Suppressor macrophage treated with lipopolysaccharide for 1 hour (primary cell): ENCODE measurements at places on chromosomes 4 and X.

DNA sequence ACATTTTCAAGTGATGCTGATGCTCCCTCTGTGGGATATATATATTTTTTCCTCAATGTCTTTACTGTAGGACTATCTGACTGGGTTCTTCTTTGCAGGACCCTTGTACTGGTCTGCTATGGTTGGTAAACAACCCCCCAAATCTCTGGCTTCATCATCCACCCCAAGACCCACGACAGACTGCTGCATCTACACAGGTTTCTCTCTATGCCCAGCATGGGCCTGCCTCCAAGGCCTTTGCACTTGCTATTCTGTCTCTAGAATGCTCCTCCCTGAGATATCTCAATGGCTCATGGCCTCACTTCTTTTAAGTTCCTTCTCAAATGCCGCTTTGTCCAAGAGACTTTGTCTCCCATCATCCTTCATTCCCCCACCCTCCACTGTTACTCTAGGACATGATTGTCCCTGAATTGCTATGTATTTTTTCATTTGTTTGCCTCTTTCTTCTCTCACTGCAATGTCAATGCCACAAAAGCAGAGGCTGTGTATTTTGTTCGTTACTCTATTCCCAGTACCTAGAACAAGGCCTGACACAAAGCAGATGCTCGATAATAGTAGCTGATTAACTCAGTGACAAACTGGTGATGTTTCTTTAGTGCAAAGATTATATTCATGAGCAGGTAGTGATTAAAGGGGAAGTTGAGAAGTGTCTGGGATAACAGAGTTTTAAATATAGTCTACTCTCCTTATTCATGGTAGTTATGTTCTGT lies 6.6 kb downstream of the EVC start:
- no peak for DNase-seq

DNA sequence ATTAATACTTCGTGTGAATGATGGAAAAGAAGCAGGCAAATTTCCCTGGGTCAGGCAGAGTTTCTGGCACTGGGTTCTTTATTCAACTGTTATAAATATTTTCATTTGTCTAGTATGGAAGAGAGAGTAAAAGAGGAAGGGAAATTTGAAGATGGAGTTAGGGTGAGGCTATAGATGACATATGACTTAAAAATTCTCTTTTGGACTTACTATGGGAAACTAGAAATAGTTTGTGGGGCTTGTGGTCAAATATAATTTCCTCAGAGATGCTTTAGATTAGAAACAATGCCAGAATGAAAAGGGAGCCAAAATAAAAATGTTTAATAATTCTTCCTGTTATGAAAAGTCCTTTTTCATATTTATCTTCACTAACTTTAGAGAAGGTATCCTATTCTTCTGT lies 103.2 kb downstream of the GC start:
- DNase-seq = no peak

GRCh38 chrX:153445856-153446635 lies at the start of gene TREX2:
Gene TREX2 (minus strand): TSS chrX:153446056. CDS start chrX:153445430, 626 bp downstream.
- DNase-seq = no peak

- no peak for DNase-seq
Measured at GRCh38 chr4:15253349-15253748, 174.5 kb upstream of the C1QTNF7 start.

GRCh38 chr4:996030-996996 lies 3.1 kb upstream of the SLC26A1 start:
- no peak for DNase-seq

DNA sequence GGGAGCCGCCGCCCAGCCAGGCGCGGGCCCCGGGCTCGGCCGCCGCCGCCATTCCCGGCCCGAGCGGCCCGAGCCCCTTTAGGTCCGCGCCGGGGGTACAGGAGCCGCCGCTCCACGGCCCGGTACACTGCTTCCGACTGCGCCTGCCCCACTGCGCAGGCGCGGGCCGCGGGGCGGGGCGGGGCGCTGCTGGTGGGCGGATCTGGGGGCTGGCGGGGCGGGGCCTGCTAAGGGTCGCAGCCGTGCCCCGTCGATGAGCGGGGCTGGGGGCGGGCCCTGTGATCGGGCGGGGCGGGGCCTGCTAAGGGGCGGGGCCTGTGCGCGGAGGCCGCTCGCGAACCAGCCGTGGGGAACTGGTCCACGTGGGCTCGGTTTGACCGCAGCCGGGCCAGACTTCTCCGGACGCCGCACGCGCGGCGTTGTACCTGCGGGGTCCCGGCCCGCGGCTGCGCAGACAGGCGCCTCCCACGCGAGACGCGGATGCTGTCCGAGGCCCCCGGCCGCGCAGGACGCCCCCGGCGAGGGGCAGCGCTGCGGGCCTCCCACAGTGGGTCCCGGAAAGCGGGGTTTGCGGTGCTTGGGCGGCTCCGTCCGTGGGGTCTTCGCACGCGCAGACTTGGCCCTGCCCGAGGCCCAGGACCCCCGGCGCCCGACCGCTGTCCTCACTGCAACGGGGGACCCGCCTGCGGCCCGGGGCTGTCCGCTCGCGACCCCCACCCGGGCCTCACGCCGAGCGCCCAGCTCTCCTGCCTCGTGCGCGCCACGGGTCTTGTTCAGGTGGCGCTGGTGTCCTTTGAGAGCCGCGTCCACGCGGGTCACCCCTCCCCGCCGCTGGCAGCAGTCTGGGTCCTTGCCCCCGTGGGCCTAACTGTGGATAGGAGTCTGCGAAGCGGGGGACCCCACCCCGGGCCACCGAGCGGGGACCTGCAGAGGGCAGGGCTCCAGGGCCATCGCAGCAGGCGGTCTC lies at the start of gene DGKQ:
Gene DGKQ, minus strand, starts transcription at position 139 of the 967 bp plus-strand sequence. Its CDS starts 87 bp downstream, at position 52.
- DNase-seq = peak; percentile 98

- no peak for DNase-seq
Measured at GRCh38 chr4:12146339-12146738, 717.6 kb upstream of the HS3ST1 start.

- DNase-seq = no peak
Measured at GRCh38 chr4:169174247-169174646, 96.5 kb downstream of the SH3RF1 start.

GRCh38 chrX:123959281-123960063 lies 2.0 kb upstream of the STAG2 start:
- peak; percentile 47 for DNase-seq

DNA sequence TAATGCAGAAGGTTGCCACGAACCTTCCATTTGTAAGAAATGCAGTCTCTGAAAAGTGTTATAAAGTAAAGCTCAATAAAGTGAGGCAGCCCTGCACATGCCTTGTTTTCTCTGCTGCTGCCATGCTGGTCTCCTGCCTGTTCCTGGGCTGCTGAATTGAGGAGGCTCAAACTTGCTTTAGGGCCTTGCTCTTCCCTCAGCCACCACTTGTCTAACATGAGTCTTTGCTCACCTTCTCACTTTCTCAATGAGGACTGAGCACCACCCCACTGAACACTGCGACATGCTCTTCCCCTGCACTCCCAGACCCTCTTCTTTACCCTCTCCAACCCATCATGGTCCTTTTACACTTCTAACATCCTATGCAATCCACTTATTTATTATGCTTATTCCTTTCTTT lies 25.2 kb upstream of the MFAP3L start:
- DNase-seq = no peak

DNA sequence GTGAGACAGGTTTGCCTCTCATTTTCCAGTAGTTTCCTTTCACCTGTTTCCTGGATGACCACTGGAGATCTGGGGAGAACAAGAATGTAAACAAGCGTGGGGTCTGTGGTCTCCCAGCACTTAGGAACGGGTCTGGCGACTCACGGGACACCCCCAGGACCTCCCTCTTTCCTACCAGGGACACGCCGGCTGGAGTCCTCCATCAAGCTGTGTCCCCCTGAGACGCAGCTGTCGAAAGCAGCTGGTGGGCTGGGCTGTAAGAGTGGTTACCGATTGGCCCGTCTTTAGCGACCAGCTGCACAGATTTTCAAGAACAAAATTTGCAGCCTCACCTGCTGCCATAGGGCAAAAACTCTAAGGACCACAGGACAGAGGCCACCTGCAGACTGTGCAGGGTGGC lies 11.9 kb downstream of the LRPAP1 start:
- no peak for DNase-seq

GRCh38 chrX:153462291-153462690 lies 8.1 kb downstream of the HAUS7 start:
- DNase-seq = no peak

DNA sequence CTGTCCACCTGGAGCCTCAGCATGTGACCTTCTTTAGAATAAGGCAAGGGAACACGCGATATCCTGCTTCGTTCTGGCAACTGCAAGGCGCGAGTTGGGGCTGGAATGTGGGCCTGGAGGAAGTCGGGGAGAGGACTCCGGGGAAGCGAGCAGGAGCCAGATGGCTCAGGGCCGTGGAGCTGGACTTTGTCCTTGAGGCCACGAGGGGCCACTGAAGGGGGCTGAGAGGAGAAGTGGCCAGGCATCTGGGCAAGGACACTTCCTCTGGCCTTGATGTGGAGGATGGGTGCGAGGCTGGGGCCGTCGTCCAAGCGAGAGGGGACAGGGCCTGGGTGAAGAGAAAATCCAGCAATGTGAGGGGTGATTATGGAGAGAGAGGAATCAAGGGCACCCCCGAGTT lies 12.2 kb upstream of the DUSP9 start:
- DNase-seq = no peak

- no peak for DNase-seq
Measured at GRCh38 chr4:35538807-35539206, 705.5 kb downstream of the ARAP2 start.

- DNase-seq = no peak
Measured at GRCh38 chr4:79851625-79852304, 221.3 kb downstream of the ANTXR2 start.

GRCh38 chr4:1898681-1899080 lies 27.5 kb downstream of the NSD2 start:
- no peak for DNase-seq

GRCh38 chrX:118839334-118839958 lies 15.8 kb downstream of the ZCCHC12 start:
- DNase-seq = peak; percentile 94

- DNase-seq = no peak
Measured at GRCh38 chrX:103170216-103170615, 44.7 kb upstream of the BEX4 start.

DNA sequence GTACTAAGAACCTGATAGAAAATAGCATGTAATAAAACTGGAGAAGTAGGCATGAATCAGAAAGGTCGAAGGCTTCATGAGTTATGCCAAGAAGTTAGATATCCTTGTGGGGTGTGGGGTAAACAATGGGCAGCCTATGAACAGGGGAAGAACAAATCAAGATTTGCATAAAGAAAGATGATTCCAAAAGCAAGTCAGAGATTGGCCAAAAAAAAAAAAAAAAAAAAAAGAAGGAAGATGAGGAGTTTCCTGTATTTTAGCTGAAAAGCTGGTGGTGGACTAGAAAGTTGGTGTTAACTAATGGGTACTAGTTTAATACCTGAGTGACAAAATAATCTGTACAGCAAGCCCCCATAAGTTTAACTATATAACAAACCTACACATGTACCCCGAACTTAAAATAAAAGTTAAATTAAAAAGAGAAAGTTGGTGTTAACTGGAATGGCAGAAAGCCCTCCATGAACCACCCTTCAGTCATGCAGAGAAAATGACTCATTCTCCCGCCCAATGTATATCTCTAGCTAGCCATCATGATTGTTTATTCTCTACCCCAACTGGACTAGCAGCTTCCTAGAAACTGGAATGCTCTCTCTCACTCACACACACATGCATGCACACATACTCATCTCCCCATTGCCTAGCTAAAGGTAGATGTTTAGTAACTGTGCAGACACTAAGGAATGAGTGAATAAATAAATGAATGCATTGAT lies 41.7 kb downstream of the ATP11C start:
- DNase-seq = peak; percentile 6

GRCh38 chr4:60455380-60455779 lies 744.7 kb upstream of the ADGRL3 start:
- DNase-seq = no peak

GRCh38 chr4:128859887-128860677 lies 50.6 kb downstream of the JADE1 start:
- DNase-seq = peak; percentile 26

DNA sequence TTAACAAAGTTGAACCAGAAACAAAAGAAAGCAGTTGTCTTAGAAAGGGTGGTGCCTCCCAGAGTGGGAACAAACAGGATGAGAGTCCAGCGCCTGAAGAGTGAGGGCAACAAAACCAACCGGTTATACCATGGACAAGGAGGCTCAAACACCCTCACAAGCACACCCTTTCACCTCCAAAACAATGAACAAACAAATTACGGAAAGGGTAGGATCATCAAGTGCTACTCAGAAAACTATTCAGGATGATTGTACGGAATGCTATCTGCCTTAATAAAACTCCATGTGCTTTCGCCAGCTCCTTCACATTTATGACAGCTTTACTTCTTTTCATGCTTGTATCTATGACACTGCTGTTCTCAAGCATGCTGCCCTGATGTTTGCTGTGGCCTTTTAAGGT lies 26.8 kb downstream of the SLC39A8 start:
- DNase-seq = no peak

GRCh38 chr4:8115916-8116315 lies 42.7 kb downstream of the ABLIM2 start:
- no peak for DNase-seq

DNA sequence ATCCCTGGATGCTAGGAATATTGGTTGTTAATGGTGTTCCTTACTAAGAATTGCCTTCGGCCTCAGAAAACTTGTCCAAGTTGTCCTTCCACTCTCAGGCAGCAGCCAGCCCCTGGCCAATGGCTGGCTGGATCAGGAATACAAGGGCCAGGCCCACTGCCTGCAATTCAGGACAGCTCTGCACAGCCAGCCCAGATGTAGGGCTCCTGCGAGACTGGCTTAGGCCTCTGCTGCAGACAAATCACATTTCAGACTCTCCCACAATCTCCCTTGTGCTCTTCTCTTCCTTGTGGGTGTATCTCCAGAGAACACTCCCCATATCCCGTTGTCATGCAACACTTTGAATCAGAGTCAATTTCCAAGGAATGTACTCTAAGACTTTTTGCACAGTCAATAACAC lies 747.6 kb upstream of the FTHL17 start:
- DNase-seq = no peak

GRCh38 chrX:10965174-10965798 lies 145.8 kb upstream of the HCCS start:
- no peak for DNase-seq

- DNase-seq = peak; percentile 17
Measured at GRCh38 chr4:112083587-112084347, 61.5 kb upstream of the FAM241A start.

GRCh38 chr4:180448306-180448705 lies 1794.9 kb upstream of the TENM3 start:
- peak; percentile 26 for DNase-seq

DNA sequence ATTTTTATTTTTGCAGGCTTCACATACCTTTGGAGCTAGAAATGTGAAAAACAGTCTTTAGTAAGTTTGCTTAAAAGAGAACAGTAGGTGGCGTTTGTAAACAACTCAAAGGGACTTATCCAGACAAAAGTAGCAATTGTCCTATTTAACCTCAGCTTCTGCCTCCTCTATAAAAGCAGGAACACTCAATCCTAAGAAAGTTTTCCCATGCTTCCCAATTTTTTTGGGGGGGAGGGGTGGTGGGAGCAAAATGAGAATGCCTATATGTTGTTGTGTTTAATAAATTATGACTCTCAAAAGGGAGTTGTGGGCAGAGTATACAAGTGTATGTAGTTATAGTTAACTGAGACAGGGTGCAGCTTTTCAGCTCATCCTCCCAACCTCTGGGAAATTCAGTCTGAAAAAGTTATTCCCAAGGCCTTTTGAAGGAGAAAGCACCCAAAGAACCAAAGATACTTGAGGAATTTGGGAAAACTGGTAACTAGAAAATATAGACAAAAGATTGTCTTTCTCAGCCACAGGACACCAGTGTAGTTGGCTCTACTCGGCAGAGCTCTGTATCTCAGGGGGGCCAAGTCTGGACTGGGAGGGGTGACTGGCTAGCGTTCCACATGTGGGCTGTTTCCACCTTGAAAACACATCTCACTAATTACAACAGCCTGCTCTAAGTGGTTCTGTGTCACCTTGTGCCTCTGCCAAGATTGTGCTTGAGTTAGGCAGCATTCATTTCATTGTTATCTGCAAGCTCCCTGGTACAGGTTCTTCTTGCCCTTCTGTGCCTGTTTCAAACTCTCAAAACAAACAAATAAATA lies 2.8 kb downstream of the SFRP2 start:
- peak; percentile 10 for DNase-seq
